ENCODE measurements at places on chromosomes 11 and 22.
A peak's percentile ranks its signal among the peaks of the same experiment; 100 is the strongest.

- no peak for DNase-seq
Measured at GRCh38 chr11:3929232-3929631, 73.8 kb downstream of the STIM1 start.

DNA sequence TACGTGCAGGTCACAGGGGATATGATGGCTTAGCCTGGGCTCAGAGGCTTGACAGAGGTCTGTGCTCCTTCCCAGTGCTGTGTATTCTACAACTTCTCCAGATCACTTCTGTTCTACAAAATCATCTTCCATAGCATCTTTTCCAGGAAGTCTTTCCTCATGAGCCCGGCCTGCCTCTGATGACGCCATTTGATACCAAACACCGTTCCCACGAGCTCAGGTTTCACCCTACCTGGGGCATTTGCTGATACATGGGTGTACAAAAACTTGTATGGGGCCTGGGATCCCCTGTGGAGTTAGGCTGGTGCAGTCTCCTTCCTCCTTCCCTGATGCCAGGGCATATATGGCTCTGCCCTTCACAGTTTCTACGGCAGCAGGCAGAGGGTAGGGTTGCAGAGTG, 78.7 kb downstream of the NECTIN1 start:
- DNase-seq = no peak

GRCh38 chr11:88307749-88308425, 29.6 kb downstream of the CTSC start:
- DNase-seq = no peak

GRCh38 chr22:43843783-43844530, 18.4 kb downstream of the SULT4A1 start:
- DNase-seq = no peak

GRCh38 chr22:17441326-17441725, 72.1 kb downstream of the CECR2 start:
- DNase-seq = no peak

GRCh38 chr11:80621871-80622270, 1181.0 kb upstream of the TENM4 start:
- no peak for DNase-seq

- DNase-seq = no peak
Measured at GRCh38 chr22:23796461-23796860, 9.7 kb downstream of the SMARCB1 start.

GRCh38 chr11:124346311-124346955, 26.4 kb upstream of the OR8D2 start:
- DNase-seq = no peak

GRCh38 chr11:1771700-1772099, 8.0 kb upstream of the CTSD start:
- no peak for DNase-seq

- DNase-seq = no peak
Measured at GRCh38 chr11:13118194-13118593, 109.1 kb downstream of the RASSF10 start.

- no peak for DNase-seq
Measured at GRCh38 chr11:118289401-118289800, 15.1 kb upstream of the CD3E start.

- no peak for DNase-seq
Measured at GRCh38 chr11:58770627-58771457, 39.1 kb upstream of the GLYAT start.

DNA sequence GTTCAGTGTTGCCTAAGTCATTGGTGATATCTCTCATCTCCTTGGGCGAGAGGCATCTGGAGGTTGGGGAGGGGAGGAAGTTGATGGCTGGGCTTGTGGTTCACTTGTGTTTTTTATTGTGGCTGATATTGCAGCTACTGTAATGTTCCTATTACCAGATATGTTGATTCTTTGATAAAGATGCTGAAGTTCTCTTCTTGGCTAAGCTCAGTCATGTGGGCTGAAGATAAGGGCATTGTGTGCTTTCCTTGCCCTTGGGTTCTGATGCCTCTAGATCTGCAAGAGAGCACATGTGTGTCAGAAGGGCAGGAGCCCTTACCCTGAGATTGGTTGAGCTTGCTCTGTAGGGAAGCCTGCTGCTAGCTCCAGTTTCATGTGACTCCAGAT, 12.0 kb downstream of the STX3 start:
- peak; percentile 27 for DNase-seq

DNA sequence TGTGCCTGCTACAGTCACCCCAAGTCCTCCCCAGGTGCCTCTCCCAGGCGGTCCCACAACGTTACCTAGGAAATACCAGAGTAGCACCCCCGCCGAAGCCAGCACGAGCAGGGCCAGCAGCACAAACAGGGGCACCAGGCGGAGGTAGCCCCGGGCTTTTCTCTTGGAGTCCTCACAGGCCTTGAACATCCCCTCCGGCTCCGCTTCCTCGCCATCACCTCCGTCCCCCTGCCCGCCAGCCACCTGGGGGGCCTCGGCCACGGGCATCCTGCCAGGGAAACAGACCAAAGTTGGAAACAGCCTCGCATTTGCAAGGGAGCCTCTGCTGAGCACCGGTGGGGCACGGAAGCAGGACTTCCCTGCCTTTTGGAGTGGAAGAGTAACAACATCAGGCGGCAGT, 6.4 kb downstream of the TMPRSS6 start:
- DNase-seq = no peak

- no peak for DNase-seq
Measured at GRCh38 chr11:104254347-104254746, 90.4 kb upstream of the PDGFD start.

DNA sequence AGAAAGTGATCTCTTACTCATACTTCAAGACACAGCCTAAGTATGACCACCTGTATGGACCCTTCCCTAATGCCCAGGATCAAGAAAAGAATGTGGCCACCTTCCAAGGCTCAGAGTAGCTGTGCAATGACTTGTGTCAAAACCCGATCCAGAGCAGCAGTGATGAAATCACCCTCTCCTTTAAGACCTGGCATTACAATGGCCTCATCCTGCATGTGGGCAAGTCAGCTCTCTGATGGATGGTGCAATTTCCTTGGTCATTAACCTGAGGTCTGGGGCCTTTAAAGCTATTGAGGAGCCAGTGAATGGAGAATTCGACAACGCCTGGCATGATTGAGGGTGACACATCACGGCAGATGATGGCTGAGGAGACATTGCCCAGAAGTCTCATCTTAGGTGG, 9.1 kb upstream of the TUBA8 start:
- no peak for DNase-seq

DNA sequence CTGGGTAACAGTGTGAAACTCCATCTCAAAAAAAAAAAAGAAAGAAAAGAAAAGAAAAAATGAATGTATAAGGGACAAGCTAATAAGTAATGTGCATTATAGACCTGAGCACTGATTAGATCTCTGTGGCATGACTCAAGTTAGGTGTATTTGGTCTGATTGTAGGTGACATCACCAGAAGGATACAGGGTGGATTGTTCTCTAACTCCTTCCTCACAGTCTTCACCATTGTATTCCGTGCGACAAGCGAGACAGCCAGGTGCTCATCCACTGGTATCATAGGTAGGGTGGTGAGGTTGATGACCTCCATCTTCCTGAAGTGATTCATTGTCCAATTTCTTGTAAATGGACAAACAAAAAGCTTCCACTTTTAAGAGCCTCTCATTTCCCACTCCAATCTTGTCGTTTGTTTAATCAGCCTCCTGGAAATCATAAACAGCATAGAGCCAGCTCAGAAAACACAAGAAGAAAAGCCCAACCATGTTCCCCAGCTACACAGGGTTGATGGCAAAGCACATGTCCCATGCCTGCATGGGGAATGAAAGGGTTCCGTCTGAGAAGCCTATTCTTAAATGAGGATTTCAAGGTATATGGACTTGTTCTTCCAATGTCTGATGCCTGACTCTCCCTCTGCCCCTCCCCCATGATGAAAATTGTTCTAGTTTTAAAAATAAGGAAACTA, 6.2 kb downstream of the FAM227A start:
- no peak for DNase-seq

DNA sequence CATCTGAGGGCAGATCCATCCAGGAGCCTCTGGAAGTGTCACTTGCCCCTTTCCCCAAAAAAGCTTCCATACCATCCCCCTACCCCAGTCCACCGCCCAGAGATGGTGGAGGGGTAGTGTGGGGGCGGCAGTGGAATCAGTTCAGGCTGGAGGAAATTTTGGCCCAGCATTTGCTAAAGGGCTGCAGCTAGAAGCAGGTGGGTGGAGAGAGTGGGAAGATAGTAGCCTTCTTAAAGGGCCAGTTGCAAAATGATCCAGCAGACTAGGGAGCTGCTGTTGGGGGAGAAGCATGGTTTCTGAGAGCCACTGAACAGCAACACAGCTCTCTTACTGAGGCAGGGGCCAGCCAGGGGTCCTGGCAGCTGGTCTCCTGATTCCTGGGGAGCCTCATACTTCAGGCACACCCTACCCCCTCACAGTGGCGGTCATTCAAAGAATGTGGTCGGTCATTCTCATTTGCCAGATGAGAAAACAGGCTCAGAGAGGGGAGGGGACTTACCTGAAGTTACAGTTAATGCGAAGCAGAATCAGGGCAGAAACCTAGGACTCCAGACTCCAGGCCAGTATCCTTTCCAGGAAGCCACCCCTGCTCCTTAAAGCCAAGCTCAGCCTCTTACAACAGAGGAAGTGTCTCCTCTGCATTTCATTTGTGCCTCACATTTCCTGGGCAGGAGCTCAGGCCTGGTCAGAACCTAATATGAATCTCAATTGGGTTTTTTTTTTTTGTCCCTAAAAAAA, 5.4 kb downstream of the SEC14L2 start:
- no peak for DNase-seq

DNA sequence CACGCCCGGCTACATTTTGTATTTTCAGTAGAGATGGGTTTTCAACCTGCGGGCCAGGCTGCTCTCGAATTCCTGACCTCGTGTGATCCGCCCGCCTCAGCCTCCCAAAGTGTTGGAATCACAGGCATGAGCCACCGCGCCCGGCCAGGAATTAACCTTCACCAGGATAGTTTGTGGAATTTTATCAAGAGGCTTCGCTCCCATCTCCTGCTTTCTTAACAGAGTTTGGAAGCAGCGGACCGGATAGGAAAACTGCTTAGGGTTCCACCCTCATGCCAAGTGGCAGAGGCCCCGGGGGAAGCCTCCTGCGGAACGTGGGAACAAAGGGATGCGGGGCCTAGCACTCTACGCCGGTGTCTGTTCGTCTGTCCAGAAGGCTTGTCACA, 229.9 kb downstream of the ST3GAL4 start:
- no peak for DNase-seq

GRCh38 chr11:57363131-57364080, 17.5 kb downstream of the PRG3 start:
- DNase-seq = no peak

Measured in stimulated activated naive CD4-positive, alpha-beta T cell (primary cell).